Stimulated activated CD4-positive, alpha-beta T cell treated with anti-CD3 and anti-CD28 coated beads, Interleukin-1b, Interleukin-23, amount 100 ng/mL, for 4 hours (primary cell): ENCODE measurements at places on chromosomes 3 and 15.

- DNase-seq = no peak
Measured at GRCh38 chr3:25386686-25387255, 41.3 kb upstream of the RARB start.

DNA sequence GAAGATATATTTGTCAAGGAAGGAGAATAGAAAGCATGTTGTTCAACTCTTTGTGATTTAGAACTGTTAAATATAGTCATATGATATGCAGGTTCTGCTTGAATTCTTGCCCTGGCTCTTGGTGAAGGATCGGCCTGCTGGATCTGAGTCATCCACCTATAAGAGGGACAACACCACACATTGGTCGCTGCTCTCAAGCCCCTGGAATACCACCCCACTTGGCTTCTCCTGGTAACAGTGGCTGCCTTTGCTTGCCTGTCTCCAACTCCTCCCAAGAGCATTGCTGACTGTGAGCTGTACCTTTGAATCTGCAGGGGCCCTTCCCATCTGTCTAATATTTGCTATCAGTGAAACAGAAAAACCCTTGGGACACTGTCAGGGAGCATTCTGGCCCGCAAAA is 78.9 kb upstream of the DGKG start:
- no peak for DNase-seq

GRCh38 chr3:187648177-187648576 is 22.0 kb downstream of the SST start:
- DNase-seq = no peak

DNA sequence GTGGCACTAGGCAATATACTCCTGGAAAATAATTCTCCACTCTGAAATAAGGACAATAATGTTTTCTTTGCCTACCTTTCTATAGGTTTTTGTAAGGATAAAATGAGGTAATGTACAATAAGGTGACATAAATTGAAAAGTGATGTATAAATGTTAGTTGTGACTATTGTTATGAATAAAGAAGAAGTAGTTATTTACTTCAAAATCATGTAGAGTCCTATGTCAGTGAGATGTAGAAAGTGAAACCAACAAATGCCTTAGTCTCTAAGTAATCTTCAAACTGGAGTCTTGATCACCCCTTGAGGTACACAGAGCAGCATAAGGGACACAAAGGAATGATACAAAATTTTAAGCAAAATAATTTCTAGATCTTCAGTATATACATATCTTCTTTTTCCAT is 60.3 kb upstream of the TP63 start:
- no peak for DNase-seq

DNA sequence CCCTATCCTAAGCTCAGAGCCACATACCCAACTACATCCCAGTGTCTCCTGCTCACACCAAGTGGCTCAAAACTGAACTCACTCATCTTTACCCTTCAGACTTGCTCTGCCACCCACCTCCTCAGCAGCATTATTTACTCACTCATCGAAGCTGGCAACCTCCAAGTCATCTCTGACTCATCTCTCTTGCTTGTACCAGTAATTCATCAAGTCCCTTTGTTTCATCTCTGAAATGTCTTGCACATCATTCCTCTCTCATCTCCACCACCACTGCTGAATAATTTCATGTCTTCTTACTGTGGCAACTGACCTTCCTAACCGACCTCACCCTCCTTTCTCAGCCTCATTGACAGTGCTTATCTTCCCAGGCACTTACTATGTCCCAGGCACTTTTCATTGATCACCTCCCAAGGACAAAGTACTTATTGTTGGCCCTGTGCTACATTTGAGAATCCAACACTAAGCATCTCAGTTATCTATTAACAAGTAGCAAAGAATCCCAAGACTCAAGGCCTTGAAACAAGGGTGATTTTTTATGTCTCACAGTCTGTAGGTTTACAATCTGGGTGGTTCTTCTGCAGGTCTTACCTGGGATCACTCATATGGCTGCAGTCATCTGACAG is 82.0 kb downstream of the MRPL46 start:
- DNase-seq = no peak

GRCh38 chr3:183214277-183214612 is 38.8 kb upstream of the B3GNT5 start:
- DNase-seq = no peak

- no peak for DNase-seq
Measured at GRCh38 chr3:45599424-45599886, 4.9 kb downstream of the LIMD1 start.

DNA sequence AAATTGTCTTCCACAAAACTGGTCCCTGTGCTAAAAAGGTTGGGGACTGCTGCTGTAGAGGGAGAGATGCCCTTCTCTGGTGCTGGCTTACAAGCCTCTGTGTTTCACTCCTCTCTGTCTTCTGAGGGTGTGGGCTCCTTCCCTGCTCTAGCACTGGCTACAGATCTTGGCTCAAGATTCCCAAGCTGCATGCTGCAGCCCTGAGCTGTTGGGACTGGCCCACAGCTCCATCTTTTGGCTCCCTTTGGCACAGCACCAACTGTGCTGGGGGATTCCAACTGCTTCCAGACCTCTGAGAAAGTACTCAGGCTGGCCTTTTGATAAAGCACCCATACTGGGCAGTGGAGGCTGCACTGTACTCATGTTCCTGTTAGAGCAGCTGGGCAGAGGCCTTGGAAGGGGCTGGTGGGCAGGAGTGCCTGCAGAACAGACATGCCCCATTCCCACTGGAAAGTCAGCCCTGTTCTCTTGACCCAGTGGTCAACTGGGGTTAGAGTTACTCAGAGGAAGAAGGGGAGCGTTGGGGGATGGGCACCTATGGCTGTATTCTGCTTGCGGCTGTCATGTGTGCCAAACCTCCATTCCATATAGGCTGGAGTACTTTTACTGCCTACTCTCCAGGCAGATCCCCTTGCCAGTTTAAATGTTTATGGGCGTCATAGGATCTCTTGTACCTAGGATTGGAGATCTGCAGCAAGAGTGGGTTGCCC is 55.7 kb downstream of the GALK2 start:
- no peak for DNase-seq

DNA sequence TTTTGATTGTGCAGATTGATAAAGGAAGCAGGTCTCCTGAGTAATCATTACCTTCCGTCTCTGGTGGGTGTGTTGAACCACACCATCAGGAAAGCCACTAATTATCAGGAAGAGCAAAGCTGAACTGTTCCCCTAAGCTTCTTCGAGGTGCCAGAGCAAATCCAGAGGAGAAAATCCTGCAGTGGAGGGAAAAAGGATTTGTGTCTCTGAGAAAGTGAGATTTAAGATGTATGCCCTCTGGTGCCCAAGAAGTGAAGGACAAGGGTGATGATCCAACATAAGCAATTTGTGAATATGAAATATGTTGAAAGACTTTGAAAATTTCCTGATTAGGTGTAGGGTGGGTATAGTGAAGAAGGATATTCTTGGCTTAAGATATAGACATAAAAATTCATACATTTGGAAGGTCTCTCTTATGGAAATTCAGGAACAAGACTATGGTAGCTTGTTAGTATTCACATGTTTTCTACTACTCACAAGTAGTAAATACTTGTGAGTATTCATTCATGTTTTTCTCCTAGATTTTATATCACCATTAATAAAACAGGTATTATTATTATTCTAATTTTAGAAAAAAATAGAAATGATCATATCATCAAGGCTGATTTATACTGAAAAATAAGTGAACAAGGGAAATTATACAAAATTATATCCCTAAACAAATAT is 34.8 kb downstream of the COMMD2 start:
- no peak for DNase-seq

DNA sequence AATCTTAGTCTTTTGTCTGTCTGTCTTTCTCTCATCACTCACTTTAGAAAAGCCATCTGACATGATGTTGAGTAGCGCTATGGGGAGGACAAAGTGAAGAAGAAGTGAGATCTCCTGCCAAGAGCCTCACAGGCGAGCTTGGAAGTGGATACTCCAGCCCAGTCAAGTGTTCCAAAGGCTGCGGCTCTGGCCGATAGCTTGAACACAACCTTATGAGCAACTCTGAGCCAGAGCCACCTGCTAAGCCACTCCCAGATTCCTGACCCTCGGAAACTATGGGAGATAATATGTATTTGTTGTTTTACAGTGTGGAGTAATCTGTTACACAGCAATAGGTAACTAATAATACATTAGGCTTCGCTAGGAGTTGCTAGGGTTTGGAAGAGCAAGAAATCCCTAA is 76.2 kb downstream of the MB21D2 start:
- no peak for DNase-seq

GRCh38 chr15:80669663-80670273 is 25.3 kb upstream of the ABHD17C start:
- DNase-seq = no peak

DNA sequence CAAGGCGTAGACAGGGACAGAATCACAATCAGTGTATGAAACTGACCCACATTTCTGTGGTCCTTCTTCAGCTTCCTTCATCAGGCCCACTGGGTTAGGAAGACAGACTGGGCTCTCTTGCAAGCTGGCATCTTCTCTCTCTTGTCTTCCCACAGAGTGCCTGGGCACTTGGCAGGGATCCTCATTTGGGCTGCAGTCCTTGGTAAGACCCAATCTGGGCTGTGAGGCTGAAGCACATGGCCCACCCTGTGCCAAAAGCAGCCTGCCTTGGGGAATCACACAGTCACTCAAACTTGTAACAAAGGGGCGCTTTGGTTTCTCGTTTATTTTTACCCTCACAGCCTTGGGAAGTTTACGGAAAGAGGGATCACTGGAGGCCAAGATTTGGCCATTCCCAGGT is 8.2 kb upstream of the EPHB3 start:
- DNase-seq = no peak

- DNase-seq = no peak
Measured at GRCh38 chr15:74837482-74838136, 5.3 kb downstream of the ULK3 start.

GRCh38 chr15:25776071-25776746 is 86.9 kb downstream of the ATP10A start:
- no peak for DNase-seq

DNA sequence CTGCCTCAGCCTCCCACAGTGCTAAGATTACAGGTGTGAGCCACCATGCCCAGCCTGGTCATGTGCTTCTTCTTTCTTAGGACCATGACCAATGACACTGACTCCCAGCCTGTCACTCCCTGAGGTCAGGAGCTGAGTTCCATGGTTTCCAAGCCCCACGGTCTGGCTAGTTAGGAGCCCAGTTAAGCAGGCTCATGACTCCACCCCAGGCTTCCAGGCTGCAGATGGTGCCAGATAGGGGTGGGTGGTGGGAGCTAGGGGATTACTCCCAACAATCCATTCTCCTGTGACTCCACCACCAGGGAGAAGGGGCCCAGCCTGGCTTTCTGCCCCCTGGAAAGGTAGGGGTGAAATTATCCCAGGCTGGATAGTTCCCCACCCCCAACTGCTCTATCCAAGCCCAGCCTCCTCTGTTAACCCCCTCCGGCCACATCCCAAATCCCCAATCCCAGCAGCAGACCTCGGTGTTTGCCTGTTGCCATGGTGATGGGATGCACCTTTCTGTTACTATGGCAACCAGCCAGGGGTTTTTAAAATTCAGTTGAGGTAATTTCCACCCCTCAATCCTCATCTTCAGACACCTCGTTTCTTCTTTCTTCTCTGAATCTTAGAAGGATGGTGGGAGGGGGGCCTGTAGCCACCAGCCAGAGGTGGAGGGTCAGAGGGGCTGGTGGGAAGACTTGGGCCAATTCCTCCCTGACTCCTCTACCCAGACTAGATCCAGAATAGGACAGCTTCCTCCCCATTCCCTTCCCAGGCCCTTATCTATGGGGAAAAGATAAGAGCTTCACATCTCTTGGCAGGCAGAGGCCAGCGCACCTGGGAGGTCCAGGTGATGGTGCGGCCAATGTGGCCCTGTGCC is 22.5 kb upstream of the SEMA3F start:
- no peak for DNase-seq

DNA sequence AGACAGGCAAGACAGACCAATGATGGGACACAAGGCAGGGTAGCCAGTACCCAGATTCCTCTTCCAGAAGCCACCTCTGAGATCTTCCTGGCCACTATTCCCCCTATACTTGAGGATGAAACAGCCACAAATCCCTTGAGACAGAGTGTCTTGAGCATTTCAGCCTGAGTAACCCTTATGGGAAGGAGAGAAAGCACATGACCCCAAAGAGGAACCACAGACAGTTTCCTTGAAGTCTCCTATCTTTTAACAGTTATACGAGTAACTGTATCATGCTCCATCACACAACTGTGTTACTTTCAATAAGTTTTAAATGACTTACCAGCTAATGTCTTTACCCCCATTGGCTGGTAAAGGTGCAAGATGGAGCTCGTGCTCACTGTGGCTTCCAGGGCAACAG is 9.3 kb downstream of the VIPR1 start:
- DNase-seq = no peak

GRCh38 chr3:51384726-51385473 is at the start of gene MANF:
TSS of gene MANF (plus strand) at chr3:51385291. CDS start at chr3:51385343, 52 bp downstream.
- DNase-seq = peak; percentile 97

DNA sequence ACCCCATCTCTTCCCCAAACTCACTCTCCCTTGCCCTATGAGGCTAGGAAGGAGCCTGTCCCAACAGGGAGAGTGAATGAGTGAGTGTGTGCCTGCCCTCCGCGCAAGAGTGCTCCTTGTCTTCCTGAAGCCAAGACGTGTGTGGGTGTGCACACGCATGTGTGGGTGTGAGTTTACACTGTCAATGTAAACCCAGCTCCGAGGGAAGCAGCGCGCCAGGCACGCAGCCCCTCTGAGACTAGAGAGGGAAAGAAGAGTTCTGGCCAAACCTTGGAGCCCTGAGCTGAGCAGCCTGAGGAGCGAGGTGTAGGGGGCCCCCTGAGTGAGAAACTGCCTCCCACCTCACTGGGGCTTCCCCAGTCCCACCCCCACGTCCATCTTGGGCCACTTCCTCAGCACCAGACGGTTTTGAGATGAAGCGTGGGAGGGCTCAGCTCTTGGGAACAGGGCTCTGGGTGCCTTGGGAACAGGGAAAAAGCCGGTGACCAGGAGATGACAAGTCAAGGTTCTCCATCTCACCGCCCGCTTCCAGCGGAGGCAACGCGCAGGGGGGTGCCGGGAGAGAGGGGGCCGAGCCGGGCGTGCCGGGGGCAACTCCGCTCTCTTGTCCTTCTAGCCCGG is 5.1 kb downstream of the MECOM start:
- DNase-seq = no peak

DNA sequence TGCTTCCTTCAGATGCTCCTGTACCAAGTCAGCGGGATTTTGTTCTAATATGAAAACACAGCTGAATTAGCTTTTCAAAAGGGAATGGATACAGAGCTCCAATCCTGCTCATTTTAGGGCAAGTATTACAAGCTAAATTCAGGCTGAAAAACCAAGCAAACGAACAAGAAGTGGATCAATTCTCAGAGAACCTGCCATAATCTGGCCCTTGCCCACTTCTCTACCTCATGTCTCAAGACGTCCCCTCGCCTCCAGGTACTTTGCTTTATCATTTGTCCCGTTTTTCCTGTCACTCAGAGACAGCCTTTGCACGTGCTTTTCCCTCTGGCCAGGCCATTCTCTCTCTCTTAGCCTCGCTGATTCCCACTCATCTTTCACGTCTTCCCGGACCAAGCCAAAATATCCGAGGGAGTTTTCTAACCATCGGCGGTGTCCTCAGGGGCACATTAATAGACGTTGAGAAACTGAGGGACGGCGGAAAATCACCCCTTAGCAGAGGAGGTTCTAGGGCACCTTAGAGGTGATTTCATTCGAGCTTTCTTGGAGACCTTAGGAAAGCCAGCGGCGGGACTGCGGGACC is 654 bp downstream of the SUSD5 start:
- no peak for DNase-seq
